ENCODE measurements at places on chromosomes 12 and 14. TPM values are rescaled to one million over a fixed set of nuclear protein-coding genes. Genes with fewer than 3 reads are reported as not detected.
A peak's percentile ranks its signal among the peaks of the same experiment; 100 is the strongest.

The UNC79 gene
- 0.05 TPM for total RNA-seq

The TXNDC16 gene
- total RNA-seq, result 4.3 TPM

GRCh38 chr14:99475179-99475578 lies 5.5 kb downstream of the SETD3 start:
- DNase-seq, result no peak

GRCh38 chr14:69910871-69911270 lies 31.7 kb downstream of the SMOC1 start:
- no peak for DNase-seq

DNA sequence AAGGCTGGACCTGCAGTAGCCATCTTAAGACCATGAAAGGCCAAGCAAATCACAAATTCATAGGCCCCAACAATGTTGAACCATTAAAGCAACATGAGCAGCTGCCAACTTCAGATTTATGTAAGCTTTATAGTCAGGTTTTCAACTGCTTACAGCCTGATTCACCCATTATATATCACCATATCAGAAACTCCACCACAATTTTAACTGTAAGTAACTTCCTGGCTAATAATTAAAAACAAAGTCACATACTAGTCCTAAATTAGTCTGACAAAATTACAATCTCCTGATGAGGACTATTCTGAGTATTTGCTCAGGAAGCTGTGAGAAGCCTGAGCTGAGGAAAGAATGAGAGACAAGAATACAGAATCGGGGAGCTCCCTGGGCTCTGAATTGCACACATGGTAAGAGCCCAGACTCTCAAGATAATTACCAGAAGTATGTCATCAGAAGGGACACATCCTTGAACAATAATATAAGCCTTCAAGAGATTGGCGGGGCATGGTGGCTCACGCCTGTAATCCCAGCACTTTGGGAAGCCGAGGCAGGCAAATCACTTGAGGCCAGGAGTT lies 55.1 kb downstream of the NUMB start:
- no peak for DNase-seq

GRCh38 chr12:51907083-51907855 lies at the start of gene ACVRL1:
Gene ACVRL1 (plus strand): TSS chr12:51907504. CDS start chr12:51912475, 4,971 bp downstream.
- no peak for DNase-seq

GRCh38 chr12:7411343-7411742 lies 32.6 kb downstream of the CD163L1 start:
- no peak for DNase-seq

DNA sequence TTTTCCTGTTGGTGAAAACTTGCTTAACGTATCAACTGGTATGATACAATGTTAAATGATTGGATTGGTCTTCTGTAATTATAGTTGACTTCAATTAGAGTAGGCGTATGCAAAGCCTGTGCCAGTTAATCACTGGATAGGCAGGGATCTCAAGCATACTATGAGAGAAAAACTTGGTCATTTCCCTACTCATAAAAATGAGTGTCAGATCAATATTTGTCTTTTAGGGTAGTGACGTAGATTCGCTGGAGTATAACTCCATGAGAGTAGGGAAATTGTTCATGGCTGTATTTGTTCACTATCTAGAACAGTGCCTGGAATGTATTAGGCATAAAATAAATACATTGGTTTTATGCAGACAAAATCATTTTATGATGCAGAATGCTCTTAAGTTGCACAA lies 28.6 kb downstream of the NAA30 start:
- no peak for DNase-seq

GRCh38 chr12:30823156-30823699 lies 68.5 kb upstream of the CAPRIN2 start:
- DNase-seq, result peak; percentile 63

DNA sequence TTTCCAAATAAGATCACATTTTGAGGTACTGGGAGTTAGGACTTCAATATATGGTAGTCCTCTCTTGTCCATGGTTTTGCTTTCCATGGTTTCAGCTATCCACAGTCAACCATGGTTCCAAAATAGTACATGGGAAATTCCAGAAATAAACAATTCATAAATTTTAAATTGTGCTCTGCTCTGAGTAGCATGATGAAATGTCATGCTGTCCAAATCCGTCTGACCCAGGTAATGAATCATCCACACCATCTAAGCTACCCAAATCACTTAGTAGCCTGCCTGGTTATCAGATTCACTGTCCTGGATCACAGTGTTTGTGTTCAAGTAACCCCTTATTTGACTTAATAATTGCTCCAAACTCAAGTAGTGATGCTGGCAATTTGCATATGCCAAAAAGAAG lies 197.9 kb downstream of the TMTC3 start:
- no peak for DNase-seq

DNA sequence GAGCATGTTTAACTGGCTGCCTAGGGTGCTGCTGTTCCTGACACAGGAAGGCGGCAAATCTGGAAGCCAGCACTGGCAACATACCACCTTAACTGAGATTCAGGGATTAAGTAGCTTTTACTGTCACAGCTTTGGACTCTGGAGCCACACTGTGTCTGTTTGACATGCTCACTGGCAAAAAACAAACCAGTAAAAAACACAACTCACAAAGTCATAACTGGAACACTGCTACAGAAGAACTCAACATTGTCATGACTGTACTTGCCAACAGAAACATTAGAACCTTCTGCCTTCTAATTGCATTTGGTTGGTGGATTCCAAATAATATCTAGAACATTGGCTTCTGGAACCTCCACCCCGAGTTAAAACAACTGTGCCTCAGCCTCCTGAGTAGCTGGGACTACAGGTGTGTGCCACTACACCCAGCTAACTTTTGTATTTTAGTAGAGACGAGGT lies 117.6 kb downstream of the TTC6 start:
- DNase-seq, result no peak

DNA sequence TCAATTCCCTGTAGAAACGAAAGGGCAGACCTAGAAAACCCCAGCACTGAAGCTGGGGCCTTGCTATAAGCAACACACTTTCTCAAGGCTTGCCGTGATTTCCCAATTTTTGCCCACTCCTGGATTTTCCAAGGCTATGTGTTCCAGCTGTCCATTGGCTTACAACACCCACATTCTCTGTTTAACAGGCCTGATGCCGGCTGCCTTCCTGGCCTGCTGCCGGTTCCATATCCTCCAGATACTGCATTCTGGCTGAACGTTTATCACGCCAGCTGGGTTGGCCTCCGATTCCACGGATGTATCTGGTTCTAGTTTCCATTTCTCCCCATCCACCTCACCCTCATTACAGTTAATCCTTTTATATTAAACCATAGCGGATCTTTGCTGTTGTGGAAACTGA lies 2.0 kb upstream of the PCNX1 start:
- no peak for DNase-seq

The VRTN gene
- total RNA-seq, result not detected

The TBX3 gene
- total RNA-seq, result not detected

GRCh38 chr12:74456431-74456830 lies 81.2 kb upstream of the ATXN7L3B start:
- DNase-seq, result no peak

DNA sequence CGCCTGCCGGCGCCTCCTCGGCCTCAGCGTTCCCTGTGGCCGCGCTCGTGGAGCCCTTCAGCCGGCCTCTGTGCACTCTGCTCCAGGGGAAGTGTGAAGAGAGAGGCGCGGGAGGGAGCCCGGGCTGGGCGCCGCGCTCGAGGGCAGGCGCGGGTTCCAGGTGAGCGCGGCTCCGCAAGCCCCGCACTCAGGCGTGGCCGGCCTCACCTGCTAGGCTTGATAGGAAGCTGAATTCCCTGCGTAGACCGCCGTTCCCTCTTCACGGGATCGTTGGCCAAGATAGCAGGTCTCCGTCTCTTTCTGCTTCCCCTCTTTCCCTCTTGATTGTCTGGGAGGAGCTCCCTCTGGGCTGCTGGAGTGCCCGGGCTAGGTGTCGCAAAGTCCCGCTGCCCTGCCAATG lies 89.7 kb downstream of the ASCL4 start:
- DNase-seq, result no peak

The MYO1H gene
- not detected for total RNA-seq

DNA sequence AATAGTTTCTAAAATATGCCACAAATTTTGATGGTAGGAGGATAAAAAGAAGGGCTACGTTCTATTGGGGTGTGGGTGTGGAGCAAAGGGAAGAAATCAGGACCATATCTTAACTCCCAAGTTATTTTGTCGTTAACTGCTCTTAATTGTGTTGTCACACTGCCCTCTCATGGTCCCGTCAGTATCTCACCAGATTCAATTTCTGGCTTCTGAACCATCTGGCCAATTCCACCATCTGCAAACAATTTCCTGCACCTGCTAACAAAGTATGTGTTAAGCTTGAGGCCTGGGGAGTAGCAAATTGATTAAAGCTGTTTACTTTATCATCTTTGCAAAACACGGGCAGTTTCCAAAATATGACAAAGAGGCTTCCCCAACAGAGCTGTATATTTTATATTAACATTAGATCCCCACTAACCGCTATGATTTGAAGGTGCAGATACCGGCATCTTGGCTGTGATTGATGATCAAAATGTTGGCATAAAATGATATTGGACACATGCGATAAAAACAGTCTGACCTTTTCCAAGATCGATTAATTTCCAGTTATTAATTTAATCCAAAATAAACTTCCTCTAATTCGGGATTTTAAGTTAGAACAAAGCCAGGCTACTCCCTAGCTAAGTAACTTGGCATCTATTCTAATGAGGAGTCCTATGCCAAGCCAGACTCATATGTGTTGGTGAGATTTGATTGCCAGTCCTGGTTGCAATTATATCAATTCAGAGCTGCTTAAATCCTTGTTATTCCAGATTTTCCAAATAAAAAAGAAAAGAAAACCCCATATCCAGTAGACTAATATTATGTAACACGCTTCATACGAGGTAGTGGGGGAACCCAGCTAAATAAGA lies 6.9 kb upstream of the DNM1L start:
- no peak for DNase-seq

The GPR137C gene
- 0.12 TPM for total RNA-seq

DNA sequence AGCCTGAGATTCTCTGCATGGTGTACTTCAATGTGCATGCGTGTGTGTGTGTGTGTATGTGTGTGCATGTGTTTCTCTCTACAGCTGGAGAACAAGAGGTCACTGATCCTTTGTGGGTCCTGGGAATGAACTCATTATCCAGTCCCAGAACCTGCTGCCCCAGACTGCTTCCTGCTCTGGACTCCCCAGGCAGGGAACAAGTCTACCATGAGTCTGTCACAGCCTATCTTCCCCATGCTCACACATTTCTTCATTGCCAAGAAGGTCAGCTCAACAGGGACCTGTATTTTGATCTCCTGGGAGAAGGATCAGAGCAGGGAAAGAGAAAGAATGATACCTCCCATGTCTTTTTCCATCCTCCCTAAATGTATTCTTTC lies 2.9 kb upstream of the AGAP2 start:
- DNase-seq, result no peak

The CABP1 gene
- total RNA-seq, result 0.29 TPM

The FSCB gene
- total RNA-seq, result not detected

The LRRC43 gene
- 0.41 TPM for total RNA-seq

The COX6A1 gene
- total RNA-seq, result 474 TPM

DNA sequence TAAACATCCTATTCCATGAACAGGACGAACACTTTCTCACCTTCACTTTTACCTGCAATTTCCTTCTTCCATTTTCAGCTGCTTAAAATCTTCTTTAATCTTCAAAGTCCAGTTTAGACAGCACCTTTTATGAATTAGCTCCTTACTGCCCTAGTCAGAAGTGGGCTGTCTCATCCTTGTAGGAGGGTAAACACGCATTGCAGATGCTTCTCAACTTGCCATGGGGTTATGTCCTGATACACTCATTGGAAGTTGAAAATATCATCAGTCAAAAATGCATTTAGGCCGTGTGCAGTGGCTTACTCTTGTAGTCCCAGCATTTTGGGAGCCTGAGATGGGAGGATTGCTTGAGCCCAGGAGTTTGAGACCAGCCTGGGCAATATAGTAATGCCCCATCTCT lies 35.2 kb downstream of the HMGA2 start:
- DNase-seq, result no peak

The FAM186B gene
- total RNA-seq, result not detected

- DNase-seq, result no peak
These were observed 91.6 kb upstream of the ATF7IP start for GRCh38 chr12:14273913-14274311.

GRCh38 chr12:113819495-113819894 lies 146.6 kb downstream of the RBM19 start:
- no peak for DNase-seq

The OR6C68 gene
- not detected for total RNA-seq

DNA sequence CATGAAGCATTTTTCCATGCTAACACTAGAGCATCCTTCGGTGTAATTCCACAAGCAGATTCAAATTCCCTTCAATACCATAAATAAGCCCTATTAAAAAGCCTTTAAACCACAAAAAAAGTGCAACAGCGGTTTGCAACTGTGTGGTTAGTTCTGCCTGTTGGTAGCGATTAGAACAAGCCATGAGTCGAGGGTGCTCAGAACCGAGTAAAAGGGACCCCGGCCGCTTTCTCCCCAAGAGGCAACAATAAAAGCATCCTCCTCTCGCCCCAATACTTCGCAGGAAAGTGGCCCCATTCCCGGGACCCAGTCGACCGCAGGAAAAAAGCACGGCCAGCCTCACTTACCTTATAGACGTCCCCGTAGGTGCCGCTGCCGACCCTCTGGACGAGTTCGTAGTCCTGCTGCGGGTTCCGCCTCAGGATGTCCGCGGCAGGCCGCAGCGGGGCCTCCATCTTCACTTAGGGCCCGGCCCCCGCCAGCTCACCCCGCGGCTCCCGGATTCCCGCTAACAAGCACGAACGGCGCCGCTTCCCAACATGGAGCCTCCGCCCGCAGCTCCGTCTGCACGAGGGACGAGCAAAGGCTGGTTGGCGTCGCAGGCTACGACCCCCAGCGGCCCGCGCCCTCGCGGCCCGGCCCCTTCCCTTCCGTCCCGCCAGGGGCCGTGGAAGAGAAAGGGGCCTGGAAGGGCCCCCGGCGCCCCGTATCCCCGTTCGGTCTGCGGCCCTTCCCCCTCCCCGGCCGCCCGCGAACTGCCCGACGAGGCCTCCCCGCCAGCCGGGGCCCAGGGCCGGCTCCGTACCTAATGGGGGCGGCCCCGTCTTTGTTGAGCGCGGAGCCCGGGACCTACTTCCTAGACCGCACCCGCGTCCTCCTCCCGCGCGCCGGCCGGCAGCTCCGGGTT lies 521 bp downstream of the MAP4K5 start:
- peak; percentile 44 for DNase-seq

- no peak for DNase-seq
These were observed 3.4 kb upstream of the RNASE7 start for GRCh38 chr14:21038441-21039422.

- no peak for DNase-seq
These were observed 59.1 kb upstream of the SLC6A13 start for GRCh38 chr12:321606-322326.

DNA sequence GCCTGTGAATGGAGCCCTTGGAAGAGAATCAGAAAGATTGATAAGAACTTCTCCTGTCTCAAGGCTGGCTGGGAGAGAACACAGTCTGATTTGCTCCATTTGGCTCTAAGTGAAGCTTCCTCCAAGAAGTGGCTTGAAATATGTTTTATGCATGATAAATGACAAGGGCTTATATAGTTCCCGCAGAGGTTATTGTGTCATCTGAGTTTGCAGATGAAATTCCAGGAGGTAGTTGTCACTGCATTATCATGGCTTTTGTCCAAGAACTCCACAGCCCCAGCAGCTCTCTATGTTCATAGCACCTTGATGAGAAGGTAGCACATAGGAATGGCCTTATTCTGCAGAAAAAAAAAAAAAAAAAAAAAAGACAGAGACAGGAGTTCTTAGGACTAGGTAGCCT lies 108.5 kb downstream of the DACT1 start:
- no peak for DNase-seq

GRCh38 chr12:52081263-52081733 lies 1.8 kb downstream of the SMIM41 start:
- DNase-seq, result no peak

GRCh38 chr14:92507174-92507768 lies 6.3 kb upstream of the RIN3 start:
- no peak for DNase-seq
